Breast epithelium (tissue), 4 donors: ENCODE measurements at places on chromosomes 6 and 20. TPM values are rescaled to one million over a fixed set of nuclear protein-coding genes. Genes with fewer than 3 reads are reported as not detected.

C4B gene
- total RNA-seq, result 5.6 TPM

UBE2C gene
- 1.2 TPM for total RNA-seq

FAXC gene
- 5.2 TPM for total RNA-seq

PTCRA gene
- total RNA-seq, result not detected

SLC22A7 gene
- not detected for total RNA-seq

ADGRG6 gene
- total RNA-seq, result 29.6 TPM

CTAGE9 gene
- total RNA-seq, result not detected

GSTA3 gene
- total RNA-seq, result not detected

PBX2 gene
- total RNA-seq, result 48.5 TPM

EPPIN gene
- total RNA-seq, result not detected

TAAR6 gene
- not detected for total RNA-seq

- DNase-seq, result no peak
Observed at GRCh38 chr6:153698001-153698400, 341.0 kb upstream of the OPRM1 start.

DNA sequence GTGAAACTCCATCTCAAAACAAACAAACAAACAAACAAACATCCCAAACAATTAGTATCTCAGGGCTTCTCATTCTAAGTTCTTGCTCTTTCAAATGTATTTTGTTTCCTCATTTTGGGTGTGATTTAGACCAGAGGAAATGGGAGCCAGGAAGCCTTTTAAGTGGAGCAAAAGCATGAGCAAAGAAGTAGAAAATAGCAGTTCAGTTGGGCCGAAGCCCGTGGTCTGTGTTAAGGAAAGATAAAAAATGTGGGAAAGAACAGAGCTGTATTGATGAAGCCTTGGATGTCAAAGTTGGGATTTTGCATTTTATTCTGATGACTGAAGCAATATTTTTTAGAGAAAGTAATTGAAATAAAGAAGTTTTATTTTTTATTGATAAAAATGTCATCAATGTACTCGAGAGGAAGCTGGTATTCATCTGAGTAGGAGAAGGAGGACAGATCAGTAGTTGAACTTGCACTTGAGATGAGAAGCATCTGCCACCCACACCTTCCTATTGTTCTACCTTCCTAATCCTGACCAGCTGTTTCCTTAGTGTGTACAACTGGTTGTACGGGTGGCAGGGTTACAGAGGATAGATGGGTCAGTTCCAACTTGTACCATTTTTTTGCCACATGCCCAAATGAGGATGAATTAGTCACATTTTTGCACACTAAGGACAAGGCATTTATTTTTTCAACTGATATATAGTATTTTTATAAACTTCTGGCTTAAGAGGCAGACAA, 56.1 kb downstream of the KIAA0408 start:
- DNase-seq, result no peak

DNA sequence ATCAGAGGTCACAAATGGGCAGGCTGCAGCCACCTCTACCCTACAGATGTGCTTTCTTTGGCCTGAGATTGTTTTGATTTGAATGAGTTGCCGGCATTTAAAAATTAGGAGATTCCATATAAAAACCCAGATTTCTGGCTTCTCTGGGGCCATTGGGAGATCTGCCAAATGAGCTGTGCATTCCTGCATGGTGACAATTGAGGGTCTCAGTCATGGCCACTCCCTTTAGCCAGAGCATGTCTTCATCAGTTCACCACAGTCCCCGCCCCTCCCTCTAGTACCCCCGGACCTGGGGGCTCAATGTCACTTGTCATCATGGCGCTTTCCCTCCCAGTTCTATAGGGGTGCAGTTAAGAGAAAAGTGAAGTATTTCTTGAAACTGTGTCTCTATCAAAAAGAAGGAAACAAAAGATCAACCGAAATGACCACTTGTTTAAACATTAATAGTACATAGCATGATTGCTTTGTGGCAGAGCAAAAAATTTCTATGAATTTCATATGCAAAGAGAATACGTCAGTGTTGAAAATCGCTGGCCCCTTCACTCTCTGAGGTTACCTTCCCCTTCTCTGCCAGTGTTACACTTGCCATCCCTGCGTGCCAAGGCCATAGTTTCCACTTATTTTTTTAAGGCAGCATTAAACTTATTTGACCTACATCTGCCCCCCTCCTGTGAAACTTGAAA, 21.1 kb downstream of the EYA2 start:
- no peak for DNase-seq

- no peak for DNase-seq
Observed at GRCh38 chr6:141401168-141401567, 731.6 kb upstream of the GJE1 start.

DNA sequence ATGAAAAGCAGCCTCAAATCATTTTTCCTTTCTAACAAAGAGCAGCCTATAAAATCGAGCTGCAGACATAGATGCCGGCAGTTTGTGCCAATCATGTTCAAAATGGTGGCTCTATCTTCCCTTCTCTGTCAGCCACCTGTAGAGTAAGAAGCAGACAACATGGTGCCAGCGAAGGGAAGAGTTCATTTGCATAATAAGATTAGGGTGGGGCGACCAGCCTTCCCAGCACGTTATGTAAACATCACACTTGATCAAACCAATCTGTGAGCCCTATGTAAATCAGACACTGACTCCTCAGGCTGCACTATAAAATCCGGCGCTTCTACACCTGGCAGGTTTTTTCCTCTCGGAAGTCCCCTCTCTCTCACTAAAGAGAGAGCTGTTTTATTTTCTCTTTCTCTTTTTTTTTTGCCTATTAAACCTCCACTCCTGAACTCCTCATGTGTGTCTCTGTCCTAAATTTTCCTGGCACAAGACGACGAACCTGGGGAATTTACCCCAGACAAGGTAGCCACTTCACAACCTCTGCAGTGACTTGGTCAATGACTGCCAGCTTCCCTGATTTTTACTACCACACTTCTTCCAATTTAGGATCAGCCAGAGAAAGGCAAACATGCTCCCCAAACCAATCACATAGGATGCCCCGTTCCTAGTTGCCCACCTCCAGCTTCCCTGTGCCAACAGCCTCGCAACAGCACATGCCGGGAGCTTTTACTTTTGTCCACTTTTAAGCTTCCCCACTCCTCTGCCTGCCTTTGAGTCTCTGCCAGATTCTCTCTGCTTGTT, 12.9 kb downstream of the TPMT start:
- no peak for DNase-seq

- DNase-seq, result no peak
Observed at GRCh38 chr6:31771992-31772358, 5.2 kb downstream of the VWA7 start.

DNA sequence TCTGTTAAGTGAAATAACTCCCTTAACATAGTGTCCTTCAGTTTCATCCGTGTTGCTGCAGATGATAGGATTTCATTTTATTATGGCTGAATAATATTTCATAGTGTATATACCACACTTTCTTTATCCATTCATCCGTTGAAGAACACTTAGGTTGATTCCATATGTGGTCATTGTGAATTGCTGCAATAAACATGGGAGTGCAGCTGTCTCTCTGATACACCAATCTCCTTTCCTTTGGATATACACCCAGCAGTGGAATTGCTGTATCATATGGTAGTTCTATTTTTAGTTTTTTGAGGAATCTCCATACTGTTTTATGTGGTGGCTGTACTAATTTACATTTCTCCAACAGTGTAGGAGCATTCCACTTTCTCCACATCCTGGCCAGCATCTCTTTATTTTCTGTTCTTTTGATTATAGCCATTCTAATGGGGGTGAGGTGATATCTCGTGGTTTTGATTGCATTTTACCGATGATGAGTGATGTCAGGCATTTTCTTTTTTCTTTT, 193.2 kb downstream of the SLC16A10 start:
- DNase-seq, result no peak

- no peak for DNase-seq
Observed at GRCh38 chr20:31760519-31761240, 21.6 kb downstream of the TPX2 start.

- no peak for DNase-seq
Observed at GRCh38 chr6:45491048-45491735, 113.5 kb upstream of the SUPT3H start.

GRCh38 chr20:38157635-38158495, 7.2 kb downstream of the TGM2 start:
- no peak for DNase-seq

DNA sequence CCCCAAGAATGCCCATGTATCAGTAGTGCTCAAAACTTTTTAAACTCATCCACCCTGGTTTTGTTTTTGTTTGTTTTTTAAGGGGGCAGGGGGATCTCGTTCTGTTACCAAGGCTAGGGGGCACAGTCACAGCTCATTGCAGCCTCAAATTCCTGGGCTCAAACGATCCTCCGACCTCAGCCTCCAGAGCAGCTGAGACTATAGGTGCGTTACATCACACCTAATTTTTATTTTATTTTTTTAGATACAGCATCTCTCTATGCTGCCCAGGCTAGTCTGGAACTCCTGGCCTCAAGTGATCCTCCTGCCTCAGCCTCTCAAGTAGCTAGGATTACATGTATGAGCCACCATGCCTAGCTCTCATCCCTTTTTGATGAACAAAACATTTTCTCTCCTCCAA, 11.2 kb downstream of the PHIP start:
- DNase-seq, result no peak

GRCh38 chr6:169539176-169539897, 162.5 kb downstream of the WDR27 start:
- DNase-seq, result no peak

DNA sequence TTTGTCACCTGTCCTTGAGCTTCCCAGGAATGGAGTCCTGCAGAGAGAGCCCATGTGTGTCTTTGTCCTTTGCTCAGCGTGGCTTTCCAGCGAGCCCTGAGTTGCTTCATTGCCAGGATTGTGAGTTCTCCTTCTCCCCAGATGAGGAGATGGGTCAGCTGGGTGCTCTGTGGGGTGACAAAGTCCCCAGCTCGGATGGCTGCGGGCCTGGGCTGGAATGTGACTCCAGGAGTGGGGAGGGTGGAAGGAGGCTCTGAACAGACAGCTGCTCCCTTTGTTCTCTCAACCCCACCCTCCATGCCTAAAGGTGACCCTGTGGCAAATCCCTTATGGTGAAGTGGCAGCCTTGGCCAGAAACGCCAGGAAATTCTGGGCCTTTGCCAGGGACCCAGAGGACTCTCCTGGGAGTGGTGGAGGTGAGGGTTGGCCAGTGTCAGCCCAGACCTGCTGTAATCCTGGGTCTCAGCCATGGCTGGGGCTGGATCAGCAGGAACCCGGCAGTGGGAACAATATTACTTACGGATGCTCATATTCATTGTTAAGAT, 44.4 kb upstream of the CST5 start:
- DNase-seq, result no peak

GRCh38 chr6:130069485-130069884, 51.1 kb downstream of the L3MBTL3 start:
- DNase-seq, result no peak

DNA sequence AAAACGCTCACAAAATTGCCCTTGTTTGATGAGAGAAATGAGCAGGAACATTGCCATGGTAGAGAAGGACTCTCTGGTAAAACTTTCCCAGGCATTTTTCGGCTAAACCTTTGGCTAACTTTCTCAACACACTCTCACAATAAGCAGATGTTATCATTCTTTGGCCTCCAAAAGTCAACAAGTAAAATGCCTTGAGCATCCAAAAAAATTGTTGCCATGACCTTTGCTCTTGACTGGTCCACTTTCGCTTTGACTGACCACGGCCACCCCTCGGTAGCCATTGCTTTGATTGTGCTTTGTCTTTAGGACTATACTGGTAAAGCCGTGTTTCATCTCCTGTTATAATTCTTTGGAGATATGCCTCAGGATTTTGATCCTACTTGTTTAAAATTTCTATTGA, 41.1 kb upstream of the PREP start:
- no peak for DNase-seq

GRCh38 chr6:123383718-123384117, 253.0 kb downstream of the TRDN start:
- no peak for DNase-seq

- DNase-seq, result no peak
Observed at GRCh38 chr6:32152769-32153563, 975 bp upstream of the PPT2 start.

DNA sequence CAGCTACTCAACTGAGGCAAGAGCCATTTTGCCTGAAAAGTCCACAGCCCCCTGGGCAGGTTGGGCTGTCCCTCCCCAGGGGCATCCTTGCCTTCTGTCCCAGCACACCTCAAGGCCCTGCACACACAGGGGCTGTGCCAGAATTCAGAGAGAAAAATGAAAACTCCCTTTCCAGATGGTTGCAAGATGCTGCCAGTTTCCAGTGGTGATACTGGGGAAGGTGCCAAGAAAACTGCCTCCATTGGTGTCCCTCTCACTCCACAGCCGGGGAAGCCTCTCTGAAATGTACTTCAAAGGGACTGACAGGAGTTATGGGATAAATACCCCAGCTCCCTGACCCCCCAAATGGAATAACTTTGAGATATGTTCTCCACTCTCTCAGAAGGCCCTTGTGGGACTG, 154.2 kb upstream of the MAFB start:
- no peak for DNase-seq

DNA sequence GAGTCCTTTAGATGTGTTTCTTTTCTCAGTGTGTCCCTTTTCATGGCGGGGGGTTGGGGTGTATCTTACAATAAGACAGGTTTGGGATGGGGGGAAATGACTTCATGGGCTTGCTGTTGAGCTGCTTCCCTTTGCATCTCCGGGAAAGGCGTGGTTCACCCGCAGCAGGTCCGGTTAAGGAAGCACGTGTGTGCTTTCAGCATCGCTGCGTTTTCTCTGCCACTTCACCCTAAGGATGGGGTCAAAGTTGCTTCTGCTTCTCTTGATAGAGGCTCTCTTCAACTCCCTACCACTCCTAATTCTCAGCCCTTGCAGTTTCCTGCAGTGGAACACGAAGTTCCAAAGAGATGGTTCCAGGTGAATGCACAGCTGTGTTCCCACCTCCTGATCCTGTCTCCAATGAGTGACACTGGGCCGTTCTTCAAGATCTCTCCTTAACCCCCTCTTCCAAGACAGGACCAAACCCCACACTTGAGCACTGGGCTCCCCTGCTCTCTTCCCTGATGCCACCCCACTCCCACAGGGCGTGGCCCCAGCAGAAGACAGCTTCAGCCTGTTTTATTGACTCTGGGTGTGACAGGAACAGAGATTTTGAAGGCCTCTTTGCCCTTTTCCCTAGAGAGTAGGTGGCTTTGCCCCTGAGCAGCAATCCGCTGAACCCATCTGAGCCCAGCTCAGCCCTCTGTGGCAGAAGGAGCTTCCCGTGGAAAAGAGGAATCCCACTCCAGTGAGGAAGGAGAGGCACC, 85.2 kb downstream of the PLEKHG1 start:
- DNase-seq, result no peak

- no peak for DNase-seq
Observed at GRCh38 chr6:13331516-13332348, 3.4 kb upstream of the TBC1D7 start.

DNA sequence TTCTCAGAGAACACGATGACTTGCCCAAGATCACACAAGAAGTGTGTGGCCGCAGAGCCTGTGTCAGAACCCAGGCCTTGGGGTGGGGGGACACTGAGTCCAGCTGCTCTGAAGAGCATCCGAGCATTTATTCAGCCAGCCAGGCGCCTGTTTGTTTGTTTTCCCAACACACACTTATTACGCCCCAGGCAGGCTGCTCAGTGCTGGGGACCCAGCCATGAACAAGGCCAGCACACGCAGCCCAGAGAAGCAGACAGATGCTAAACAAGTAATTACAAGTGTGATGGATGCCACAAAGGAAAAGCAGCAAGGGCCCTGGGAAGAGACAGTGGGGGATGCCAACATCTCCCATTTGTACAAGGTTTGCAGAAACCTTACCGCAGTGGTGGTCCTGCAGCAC, 19.4 kb upstream of the SIRPA start:
- no peak for DNase-seq

- DNase-seq, result no peak
Observed at GRCh38 chr20:58481481-58482021, 33.6 kb downstream of the APCDD1L start.
